ENCODE measurements at places on chromosomes 2 and 18.

- peak; percentile 63 for DNase-seq
Observed at GRCh38 chr18:24270937-24271380, 126.7 kb downstream of the OSBPL1A start.

- DNase-seq = no peak
Observed at GRCh38 chr2:123644053-123644452, 381.0 kb upstream of the CNTNAP5 start.

- DNase-seq = peak; percentile 24
Observed at GRCh38 chr18:44771956-44772917, 91.5 kb downstream of the SETBP1 start.

- no peak for DNase-seq
Observed at GRCh38 chr18:6921571-6921970, 192.1 kb downstream of the ARHGAP28 start.

- no peak for DNase-seq
Observed at GRCh38 chr2:233080836-233081229, 20.7 kb downstream of the INPP5D start.

GRCh38 chr2:30666266-30666874 is 140.9 kb downstream of the CAPN13 start:
- DNase-seq = peak; percentile 99

DNA sequence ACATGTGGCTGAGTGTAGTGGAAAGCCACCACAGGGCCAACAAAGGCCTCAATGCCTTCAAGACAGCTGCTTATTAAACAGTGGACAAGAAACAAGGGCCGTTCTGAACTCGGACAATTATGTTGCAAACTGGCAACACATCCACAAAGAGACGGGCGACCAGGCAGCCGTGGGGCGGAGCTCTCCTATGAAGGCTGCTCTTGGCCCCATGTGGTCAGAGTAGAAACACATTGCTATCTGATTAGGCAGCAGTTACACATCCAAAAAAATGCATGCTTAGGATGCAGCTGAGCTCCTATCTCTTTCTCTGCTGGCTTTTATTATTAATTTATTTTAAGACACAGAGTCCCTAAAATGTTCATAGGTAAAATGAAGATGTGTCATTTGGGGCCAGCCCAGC is 163.4 kb downstream of the TMEM163 start:
- DNase-seq = no peak

DNA sequence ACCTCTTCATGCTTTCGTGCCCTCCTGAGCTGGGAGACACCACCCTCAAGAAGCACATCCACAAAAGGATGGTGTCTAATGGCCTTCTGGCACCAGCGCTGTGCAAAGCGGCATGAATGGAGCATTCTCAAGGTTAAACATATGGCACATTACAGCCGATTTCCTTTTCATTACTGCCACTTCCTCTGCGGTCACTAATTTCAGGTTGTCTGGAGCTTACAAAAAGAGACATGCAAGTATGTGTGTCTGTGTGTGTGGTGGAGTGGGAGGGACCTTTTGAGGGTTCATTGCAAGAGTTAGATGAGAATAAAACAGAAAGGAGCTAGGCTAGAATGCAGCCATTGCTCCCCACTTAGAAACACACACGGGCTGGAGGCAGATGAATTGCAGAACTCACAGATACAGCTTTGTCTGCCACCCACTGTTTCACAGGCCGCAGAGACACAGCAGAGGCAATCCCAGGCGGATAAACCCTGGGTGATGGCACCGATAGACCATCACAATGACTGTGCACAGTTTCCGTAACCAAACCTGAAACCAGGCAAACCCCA is 76.0 kb downstream of the TGIF1 start:
- no peak for DNase-seq

DNA sequence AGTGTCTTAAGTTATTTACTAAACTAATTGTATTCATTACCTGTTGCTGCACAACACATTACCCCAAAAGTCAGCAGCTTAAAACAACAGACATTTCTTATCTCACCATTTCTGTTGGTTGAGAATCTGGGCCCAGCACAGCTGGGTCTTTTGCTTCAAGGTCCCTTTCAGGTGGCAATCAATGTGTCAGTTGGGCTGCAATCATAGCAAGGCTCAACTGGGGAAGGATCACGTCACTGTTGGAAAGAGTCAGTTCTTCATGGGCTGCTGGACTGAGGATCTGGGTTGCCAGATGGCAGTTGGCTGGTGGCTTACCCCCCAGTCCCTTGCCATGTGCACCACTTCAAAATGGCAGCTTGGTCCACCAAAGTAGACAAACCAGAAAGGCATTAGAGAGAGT is 261.2 kb downstream of the SUCLG1 start:
- DNase-seq = no peak

DNA sequence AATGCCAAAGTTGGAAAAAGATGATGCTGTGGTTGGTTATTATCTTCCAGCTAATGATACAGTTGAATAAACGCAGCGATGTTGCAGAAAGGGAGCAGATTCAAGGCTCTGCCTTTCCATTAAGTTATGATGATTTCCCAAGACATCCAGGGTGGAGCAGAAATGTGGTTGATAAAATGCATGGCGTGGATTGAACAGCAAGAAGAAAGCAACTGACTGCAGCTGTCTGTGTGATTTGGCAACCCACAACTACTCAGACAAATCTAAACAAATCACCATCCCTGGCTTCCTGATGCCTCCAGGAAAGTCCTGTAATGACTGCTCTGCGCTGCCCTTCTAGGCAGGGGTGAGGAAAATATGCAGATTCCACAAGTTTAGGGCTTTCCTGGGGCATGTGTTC is 166.3 kb downstream of the NRP2 start:
- peak; percentile 43 for DNase-seq

All from fibroblast of mammary gland (primary cell).